ENCODE measurements at places on chromosomes 5 and 9. TPM values are rescaled to one million over a fixed set of nuclear protein-coding genes. Genes with fewer than 3 reads are reported as not detected.

DNA sequence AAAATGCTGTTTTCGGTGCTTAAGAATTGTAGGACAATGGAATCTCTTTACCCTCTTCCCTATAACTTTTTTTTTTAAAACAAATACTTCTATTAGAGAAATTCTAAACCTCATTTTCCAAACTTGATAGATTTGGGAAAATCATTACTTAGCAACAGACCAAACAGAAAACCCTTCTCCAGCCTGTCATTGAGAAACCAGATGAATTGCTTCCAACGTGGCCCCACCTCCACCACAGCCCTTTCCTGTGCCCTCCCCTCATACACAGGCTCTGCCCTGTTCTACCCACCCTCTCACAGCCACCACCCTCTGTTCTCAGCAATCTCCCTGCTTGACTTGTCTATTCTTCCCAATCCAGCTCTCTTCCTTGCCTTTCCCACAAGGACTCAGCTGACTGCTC is 221.2 kb downstream of the DMRT2 start:
- no peak overlapping the region for H3K4me3 ChIP-seq
- H3K27ac ChIP-seq = no peak overlapping the region
- H3K27me3 ChIP-seq = no peaks in the 10 kb centered on the region
- H3K36me3 ChIP-seq = no peaks in the 10 kb centered on the region

DNA sequence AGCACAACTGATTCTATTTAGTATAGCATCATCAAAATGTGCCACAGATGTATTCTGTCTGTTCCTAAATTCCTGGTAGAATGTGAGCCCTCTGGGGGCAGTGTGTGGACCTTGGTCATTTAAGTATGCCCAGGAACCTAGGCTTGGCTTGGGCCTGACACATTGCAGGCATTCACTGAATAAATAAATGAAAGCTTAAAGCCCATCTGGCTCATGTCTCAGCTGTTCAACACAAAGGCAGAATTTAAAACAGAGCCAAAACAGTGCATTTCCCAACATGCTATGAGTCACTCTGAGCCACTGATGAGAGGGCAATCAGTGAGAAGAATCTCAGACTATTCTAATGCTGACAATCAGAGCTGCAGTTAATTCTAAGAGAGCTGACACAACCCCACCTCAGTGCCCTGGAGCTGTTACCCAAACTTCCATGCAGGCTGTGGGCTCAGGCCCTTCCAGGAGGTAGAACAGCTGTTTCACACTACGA is 8.1 kb downstream of the FAM193B start:
- peak overlapping the region; percentile 59 for H3K4me3 ChIP-seq
- H3K27me3 ChIP-seq = no peaks in the 10 kb centered on the region

GRCh38 chr5:172886974-172887501 is 53.0 kb downstream of the ERGIC1 start:
- H3K4me1 ChIP-seq = peaks cover 46% of the 10 kb centered on the region
- H3K36me3 ChIP-seq = peaks cover 87% of the 10 kb centered on the region
- H3K4me3 ChIP-seq = peak overlapping the region; percentile 61
- H3K27me3 ChIP-seq = no peaks in the 10 kb centered on the region
- H3K27ac ChIP-seq = peak overlapping the region; percentile 98

- no peaks in the 10 kb centered on the region for H3K36me3 ChIP-seq
- H3K27me3 ChIP-seq = no peaks in the 10 kb centered on the region
Measured at GRCh38 chr9:75483636-75484035, 395.3 kb downstream of the OSTF1 start.

DNA sequence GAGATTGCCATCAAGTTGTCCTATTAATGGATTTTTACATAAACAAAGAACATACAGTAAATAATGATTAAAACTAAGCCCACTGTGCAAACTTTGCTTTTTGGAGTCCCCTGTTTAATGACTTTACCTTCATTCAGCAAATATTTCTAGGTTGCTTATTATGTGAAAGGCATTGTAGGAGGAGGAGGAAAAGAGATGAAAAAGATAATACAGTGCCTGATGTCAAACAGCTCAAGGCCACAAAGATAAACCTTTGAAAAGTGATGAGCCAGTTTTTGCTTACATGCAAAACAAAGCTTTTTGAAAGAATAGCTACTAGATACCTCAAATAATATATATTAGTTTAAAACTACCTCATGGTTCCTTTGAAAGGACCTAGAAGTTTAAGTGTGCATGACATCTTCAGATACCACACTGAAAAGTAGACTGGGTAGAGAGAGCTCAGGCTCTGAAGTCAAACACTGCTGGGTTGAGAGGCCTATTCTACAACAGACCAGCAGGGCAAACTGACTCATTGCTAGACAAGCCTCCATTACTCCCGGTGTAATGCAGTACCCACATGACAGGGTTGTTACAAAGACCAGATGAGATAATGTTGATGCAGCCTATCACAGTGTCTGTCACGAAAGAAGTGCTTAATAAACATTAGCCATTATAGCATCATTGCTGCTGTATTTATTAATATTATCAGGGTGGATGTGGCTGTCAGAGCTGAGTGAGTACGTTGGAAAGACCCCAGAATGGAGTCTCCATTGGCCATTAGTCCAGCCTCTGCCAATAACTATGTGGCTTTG is 11.8 kb downstream of the DEPDC1B start:
- H3K4me1 ChIP-seq = peaks cover 12% of the 10 kb centered on the region
- H3K27ac ChIP-seq = no peak overlapping the region
- peak; percentile 53 for DNase-seq

GRCh38 chr5:113548396-113548795 is 34.9 kb downstream of the YTHDC2 start:
- H3K4me3 ChIP-seq = no peak overlapping the region
- peaks cover 64% of the 10 kb centered on the region for H3K36me3 ChIP-seq

GRCh38 chr5:53322257-53322656 is 158.2 kb upstream of the FST start:
- no peaks in the 10 kb centered on the region for H3K27me3 ChIP-seq
- H3K4me1 ChIP-seq = peaks cover 40% of the 10 kb centered on the region
- no peak overlapping the region for H3K27ac ChIP-seq
- DNase-seq = no peak
- H3K36me3 ChIP-seq = no peaks in the 10 kb centered on the region

DNA sequence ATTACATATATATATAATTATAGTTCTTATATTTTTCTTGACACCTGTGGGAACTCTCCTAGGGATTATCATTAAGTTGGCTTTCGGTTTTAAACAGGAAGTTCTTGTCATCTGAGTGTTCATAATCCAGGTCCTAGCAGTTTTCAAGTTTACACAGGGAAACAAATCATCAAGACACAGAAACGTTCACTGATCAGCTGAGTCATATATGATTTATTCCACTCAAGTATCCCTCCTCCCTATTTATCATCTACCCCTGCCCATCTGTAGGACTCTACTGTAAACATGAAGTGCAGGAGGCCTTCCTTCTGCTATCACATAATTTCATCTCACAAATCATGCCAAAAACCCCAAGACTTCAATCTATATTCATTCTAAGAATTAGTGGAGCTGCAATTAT is 6.3 kb downstream of the SLC25A51 start:
- H3K27ac ChIP-seq = peak overlapping the region; percentile 23
- H3K4me3 ChIP-seq = no peak overlapping the region
- DNase-seq = no peak
- H3K4me1 ChIP-seq = peaks cover 2% of the 10 kb centered on the region
- H3K27me3 ChIP-seq = no peaks in the 10 kb centered on the region

GRCh38 chr9:133169102-133169501 is 5.4 kb upstream of the GBGT1 start:
- DNase-seq = no peak
- H3K27ac ChIP-seq = peak overlapping the region; percentile 11
- peaks cover 21% of the 10 kb centered on the region for H3K27me3 ChIP-seq
- H3K36me3 ChIP-seq = no peaks in the 10 kb centered on the region
- H3K4me3 ChIP-seq = no peak overlapping the region

DNA sequence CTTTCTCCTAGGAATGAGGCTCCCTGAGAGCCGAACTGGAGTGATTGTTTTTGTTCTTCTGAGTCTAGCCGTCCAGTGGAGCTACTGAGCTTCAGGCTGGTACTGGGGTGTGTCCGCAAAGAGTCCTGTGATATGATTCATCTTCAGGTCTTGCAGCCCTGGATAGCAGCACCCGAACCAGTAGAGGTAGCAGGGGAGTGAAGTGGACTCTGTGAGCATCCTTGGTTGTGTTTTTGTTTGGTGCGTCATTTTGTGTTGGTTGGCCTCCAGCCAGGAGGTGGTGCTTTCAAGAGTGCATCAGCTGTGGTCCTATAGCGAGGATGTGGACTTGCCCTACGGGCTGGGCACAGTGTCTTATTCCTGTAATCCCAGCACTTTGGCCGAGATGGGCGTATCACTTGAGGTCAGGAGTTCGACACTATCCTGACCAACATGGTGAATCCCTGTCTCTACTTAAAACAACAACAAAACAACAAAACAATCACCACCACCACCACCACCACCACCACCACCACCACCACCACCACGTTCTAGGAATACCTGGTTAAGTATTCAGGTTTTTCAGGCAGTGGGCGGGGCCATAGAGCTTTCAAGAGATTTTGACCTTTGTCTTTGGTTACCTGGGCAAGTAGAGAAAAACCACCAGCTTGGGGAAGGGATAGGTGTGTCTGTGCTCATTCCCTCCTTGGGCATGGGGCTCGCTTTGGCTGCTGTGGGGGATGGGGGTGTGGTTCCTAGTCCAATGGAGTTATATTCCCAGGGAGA is 154.0 kb downstream of the WDR70 start:
- H3K4me1 ChIP-seq = peaks cover 19% of the 10 kb centered on the region
- no peaks in the 10 kb centered on the region for H3K36me3 ChIP-seq
- no peaks in the 10 kb centered on the region for H3K27me3 ChIP-seq
- H3K27ac ChIP-seq = peak overlapping the region; percentile 65
- DNase-seq = peak; percentile 93
- no peak overlapping the region for H3K4me3 ChIP-seq

- peak; percentile 73 for DNase-seq
- H3K4me1 ChIP-seq = peaks cover 29% of the 10 kb centered on the region
- H3K4me3 ChIP-seq = no peak overlapping the region
- no peaks in the 10 kb centered on the region for H3K27me3 ChIP-seq
- H3K27ac ChIP-seq = no peak overlapping the region
- H3K36me3 ChIP-seq = no peaks in the 10 kb centered on the region
Measured at GRCh38 chr5:74382987-74383593, 257.4 kb downstream of the ENC1 start.

GRCh38 chr5:154205441-154206117 is 15.0 kb downstream of the GALNT10 start:
- no peak for DNase-seq
- H3K36me3 ChIP-seq = peaks cover 6% of the 10 kb centered on the region
- H3K4me1 ChIP-seq = peaks cover 8% of the 10 kb centered on the region

DNA sequence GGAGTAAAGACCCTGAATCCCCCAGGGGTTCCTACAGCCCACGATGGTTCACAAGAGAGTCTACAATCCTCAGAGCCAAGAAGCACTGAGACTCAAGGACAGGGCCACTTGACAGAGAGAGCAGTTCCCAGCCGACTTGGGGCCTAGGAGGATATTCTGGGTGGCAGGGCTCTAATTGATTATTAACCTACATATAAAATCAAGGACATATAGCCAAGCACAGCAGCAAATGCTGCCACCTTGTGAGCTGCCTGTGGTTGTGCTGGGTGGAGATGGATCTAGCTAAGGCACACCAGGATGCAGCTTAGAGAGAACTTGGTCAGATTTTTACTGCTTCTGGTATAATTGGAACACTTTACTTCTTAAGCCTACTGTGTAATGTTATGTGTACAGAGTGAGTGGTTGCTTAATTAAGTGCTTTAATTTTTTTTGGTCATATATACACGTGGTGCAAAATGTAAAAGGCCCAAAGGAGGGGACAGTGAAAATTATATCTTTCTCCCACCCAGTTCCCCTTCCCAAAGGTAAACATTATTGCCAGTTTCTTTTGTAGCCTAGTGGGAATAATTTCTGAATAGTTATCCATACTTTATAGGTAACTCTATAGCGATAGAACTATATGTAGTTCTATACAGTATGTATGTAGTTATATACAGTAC is 78.8 kb downstream of the F2RL2 start:
- peaks cover 7% of the 10 kb centered on the region for H3K4me1 ChIP-seq
- no peaks in the 10 kb centered on the region for H3K36me3 ChIP-seq
- no peaks in the 10 kb centered on the region for H3K27me3 ChIP-seq
- peak; percentile 54 for DNase-seq
- no peak overlapping the region for H3K4me3 ChIP-seq
- no peak overlapping the region for H3K27ac ChIP-seq

DNA sequence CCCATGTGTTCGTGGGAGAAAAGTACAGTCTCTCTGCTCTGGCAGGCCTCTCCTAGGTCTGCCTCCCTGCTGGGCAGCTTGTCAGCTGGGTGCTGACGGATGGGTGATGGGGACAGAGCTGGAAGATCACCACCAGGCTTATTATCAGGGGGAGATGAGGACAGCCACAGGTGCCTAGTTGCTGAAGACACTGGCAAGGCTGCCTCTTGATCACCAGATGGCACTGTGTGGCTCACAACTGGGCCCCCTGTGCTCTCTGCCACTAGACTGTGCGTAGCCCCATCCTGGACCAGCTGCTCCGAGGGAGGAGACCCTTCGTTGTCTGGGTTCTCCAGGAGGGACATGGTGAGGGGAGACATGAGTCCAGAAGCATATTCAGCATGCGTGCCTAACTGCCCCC is 73.0 kb downstream of the KIF24 start:
- H3K4me1 ChIP-seq = peaks cover 27% of the 10 kb centered on the region
- no peak for DNase-seq
- peaks cover 42% of the 10 kb centered on the region for H3K36me3 ChIP-seq
- no peak overlapping the region for H3K4me3 ChIP-seq
- H3K27me3 ChIP-seq = no peaks in the 10 kb centered on the region

- H3K27ac ChIP-seq = no peak overlapping the region
- H3K4me3 ChIP-seq = no peak overlapping the region
- no peaks in the 10 kb centered on the region for H3K4me1 ChIP-seq
- H3K36me3 ChIP-seq = no peaks in the 10 kb centered on the region
- DNase-seq = no peak
- no peaks in the 10 kb centered on the region for H3K27me3 ChIP-seq
Measured at GRCh38 chr5:145429170-145429569, 406.0 kb downstream of the PRELID2 start.

- no peak overlapping the region for H3K27ac ChIP-seq
- DNase-seq = no peak
- H3K4me1 ChIP-seq = no peaks in the 10 kb centered on the region
- H3K36me3 ChIP-seq = no peaks in the 10 kb centered on the region
- H3K4me3 ChIP-seq = no peak overlapping the region
Measured at GRCh38 chr9:129432297-129433154, 188.4 kb downstream of the C9orf50 start.

DNA sequence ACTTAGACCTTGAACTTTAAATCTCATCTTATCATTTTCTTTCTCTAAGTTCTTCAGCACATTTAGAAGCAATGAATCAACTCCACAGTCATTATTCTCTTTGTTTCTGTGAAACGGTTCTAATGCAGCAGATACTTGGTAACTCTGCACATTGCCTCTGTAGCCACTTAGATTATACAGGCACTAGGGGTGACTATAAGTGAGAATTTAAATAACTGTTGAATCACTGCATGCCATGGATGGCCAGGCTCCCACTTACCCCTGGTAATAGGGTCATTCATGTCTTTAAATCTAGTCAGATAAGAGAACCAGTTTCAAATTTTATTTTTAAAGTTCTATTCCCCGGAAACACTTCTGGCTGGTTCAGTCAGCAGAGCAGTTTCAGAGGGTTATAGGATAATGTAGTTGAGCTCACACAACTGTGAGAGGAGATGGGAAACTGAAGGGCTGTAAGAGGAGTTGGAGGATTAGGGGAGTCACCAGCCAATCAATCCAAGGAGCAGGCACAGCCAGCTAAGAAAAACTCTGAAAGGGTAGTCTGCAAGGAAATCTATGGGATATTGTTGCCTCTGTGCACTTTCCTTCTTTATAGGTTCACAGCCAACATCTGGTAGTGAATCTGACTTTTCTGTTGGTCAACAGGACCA is 4.2 kb upstream of the MINAR2 start:
- H3K27me3 ChIP-seq = peaks cover 36% of the 10 kb centered on the region
- no peak overlapping the region for H3K27ac ChIP-seq
- no peaks in the 10 kb centered on the region for H3K4me1 ChIP-seq
- no peak overlapping the region for H3K4me3 ChIP-seq
- DNase-seq = no peak

Gene ARHGEF28
- total RNA-seq = 27.2 TPM

Gene SLC1A3
- total RNA-seq = 9.6 TPM

Gene HMGXB3
- 67.8 TPM for total RNA-seq

Gene DIAPH1
- 228 TPM for total RNA-seq

Measured in MCF 10A (cell line).